Bronchial epithelial cell (primary cell): ENCODE measurements at places on chromosomes 16 and 17.

DNA sequence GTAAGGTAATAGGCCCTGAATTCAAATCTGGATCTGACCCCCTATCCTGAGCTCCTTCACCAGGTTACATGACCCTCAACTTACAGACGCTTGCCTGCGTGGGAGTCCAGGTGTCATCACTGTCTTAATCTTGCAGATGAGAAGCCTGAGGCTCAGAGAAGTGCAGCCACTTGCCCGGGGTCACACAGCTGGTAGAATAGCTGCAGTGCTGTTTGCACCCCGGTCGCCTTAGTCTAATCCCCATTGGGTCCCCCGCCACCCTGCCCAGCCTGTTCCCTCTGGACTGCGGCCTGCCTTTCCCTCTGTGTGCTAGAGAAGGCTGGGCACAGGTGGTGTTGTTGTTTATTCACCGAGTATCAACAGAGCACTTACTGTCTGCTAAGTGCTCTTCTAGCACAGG lies 107.0 kb downstream of the SDR42E1 start:
- DNase-seq, result no peak

- no peak for DNase-seq
These were observed 791 bp upstream of the PLD6 start for GRCh38 chr17:17206913-17207335.

DNA sequence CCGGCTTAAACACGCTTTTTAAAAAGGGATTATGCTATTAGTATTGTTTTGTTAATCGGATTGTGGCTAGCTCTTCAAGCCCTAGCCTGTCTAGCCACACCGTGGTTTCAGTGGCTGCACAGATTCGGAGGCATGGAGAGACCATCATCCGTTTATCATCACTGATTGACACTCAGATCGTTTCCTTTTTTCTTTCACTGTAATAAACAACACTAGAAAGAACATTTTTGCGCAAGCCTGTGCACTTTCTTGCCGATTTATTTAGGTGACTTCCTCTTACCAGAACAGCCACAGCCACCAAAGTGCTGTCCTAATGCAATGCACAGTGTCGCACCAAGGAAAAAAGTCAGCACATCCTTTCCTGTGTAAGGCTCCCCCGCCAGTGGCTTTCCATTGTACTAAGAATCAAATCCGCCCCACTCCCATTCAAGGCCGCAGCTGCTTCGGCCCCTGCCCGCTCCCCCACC lies 78.2 kb downstream of the CRISPLD2 start:
- peak; percentile 23 for DNase-seq

GRCh38 chr17:79931817-79932309 lies 92.6 kb upstream of the CBX4 start:
- DNase-seq, result no peak

DNA sequence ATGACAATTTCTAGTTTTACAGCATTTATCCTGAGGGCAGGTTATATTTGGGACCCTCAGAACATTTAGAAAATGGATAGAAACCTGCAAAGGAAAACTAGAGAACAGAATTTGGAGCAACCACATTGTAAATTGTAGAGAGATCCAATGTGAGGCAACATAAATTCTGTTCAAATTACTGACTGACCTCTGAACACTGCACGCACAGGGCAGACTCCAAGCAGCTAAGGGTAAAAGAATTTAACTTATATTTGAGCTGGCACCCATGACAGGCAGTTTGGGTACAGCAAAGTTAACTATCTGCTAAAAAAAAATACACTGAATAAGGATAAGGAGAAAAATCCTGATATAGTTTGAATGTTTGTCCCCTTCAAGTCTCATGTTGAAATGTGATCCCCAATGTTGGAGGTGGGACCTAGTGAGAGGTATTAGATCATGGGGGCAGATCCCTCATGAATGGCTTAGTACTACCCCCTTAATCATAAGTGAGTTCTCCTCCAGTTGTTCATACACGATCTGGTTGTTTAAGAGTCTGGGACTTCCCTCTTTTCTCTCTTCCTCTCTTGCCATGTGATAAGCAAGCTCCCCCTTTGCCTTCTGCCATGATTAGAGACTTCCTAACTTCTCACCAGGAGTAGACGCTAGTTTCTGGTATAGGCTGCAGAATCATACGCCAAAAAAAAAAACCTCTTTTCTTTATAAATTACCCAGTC lies 75.7 kb downstream of the FBXL20 start:
- DNase-seq, result no peak

DNA sequence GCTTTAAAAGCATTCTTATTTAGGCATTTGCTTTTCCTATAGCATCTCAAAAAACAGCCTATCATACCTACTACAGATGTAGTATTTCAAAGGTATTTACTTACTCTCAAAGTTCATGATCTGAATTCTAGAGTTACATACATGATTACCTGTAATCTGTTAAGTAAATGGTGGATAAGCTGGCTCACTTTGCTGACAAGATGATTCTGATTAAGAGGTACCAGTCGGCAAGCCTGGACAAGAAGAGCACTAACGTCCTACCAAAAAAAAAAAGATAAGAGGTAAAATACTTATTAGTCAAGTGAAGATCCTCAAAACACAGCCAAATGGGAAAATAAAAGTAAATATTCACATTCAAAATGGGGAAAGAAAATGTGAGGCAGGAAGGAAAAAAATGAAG lies 2.7 kb downstream of the HEATR6 start:
- DNase-seq, result peak; percentile 67

GRCh38 chr17:40415390-40415789 lies 2.3 kb downstream of the TOP2A start:
- DNase-seq, result peak; percentile 59

DNA sequence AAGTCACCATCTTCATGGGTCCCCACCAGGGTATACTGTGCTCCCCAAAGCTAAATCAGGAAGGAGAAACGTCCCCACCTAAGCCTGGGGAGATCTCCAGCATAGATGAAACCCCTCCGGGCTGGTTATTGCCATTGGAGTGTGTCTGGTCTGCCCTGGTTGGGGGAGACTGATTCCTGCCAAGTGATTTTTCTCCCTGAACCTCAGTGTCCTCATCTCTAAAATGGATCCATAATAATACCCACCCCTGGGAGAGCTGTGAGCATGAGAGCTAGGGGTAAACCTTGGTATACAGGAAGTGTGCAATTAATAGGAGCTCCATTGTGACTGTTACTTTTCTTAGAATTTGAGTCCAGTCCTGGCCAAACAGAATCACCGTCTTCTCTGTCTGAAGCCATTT lies 111.1 kb downstream of the CMIP start:
- DNase-seq, result no peak

DNA sequence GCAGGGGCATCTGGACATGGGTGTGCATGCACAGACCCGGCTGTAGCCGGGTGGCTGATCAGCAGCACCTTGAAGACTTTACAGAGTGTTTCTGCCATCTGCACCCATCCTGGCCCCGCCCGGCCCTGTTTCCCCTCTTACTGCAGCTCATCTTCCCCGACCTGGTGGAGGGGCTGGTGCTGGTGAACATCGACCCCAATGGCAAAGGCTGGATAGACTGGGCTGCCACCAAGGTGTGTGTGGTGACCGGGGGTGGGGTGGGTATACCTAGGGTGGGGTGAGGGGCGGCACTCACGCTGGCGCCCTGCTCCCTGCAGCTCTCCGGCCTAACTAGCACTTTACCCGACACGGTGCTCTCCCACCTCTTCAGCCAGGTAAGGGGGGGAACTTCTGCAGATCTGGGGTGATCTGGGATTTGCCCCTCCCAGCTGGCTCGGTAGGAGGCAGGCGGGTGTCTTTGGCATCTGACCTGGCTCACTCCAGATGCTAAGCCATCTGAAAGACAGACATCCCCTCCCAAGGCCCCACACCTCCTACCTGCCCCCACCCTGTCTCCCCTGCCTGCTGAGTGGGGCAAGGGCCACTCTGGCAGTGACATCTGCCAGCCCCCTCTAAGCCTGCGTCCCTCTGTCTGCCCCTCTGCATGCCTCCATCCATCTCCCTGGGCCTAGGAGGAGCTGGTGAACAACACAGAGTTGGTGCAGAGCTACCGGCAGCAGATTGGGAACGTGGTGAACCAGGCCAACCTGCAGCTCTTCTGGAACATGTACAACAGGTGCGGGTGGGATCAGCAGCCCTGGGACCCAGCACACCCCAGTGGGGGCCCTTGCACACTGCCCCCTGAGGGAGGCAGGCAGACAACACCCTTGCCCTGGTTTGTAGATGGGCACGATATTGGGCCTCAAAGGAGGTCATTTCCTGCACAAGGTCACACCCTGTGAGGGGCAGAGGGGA lies 6.6 kb downstream of the NDRG4 start:
- no peak for DNase-seq
